KG1 (cell line): ENCODE measurements at places on chromosomes 3 and 15.

DNA sequence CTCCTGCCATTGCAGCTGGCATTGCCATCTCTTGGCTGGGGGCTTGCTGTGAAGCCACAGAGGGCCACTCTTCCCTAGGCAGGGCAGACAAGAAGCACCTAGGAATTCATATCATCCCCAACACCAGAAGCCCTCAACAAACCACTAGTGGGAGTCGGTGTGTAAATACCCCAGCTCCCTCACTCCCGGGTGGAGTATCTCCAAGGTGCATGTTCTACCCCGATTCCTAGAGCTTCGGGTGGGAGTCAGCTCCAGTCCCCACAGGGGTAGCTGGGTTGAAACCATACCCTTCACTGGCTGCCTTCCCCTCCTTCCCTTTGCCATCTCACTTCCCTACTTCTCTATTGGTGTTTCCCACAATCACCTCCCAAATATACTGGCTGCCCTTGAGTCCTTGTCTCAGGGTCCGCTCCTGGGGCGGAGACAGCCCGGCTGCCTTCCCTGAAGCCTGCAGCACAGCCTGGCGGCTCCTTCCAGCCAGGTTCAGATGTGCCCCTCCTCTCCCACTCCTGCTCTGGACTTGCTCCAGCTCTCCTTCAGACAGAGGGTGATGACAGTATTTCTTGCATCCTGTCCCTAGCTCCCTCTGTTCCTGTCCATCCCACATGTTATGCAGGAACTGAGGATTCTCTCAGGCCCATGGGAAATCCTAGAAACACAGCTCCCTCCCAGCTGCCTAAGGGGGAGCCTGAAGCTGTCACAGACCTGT is 33.3 kb downstream of the FAM3D start:
- DNase-seq, result no peak

- no peak for DNase-seq
Measured at GRCh38 chr3:52055537-52056351, 627 bp downstream of the DUSP7 start.

DNA sequence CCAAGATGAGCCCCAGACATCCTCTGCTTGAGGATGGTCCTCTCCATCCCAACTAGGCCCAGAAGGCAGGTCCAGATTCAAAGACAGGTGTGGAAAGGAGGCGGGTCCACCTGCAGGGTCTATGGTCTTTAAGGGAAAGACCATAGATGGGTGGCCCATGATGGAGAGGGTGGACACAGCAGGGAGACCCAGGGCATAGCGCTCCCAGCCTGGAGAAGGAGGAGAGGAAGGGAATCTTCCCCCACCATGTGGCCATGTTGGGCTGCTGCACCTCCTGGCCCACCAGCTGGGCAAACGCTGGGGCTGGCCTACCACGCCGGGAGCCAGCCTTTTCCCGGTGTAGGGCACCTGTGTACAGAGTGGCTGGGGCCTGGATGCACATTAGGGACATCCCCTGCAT is 265.2 kb upstream of the TLE3 start:
- DNase-seq, result no peak

- no peak for DNase-seq
Measured at GRCh38 chr3:29534006-29534405, 253.1 kb downstream of the RBMS3 start.

- no peak for DNase-seq
Measured at GRCh38 chr3:120855665-120856437, 52.2 kb upstream of the STXBP5L start.

GRCh38 chr3:182364723-182365650 is 428.3 kb upstream of the ATP11B start:
- no peak for DNase-seq

DNA sequence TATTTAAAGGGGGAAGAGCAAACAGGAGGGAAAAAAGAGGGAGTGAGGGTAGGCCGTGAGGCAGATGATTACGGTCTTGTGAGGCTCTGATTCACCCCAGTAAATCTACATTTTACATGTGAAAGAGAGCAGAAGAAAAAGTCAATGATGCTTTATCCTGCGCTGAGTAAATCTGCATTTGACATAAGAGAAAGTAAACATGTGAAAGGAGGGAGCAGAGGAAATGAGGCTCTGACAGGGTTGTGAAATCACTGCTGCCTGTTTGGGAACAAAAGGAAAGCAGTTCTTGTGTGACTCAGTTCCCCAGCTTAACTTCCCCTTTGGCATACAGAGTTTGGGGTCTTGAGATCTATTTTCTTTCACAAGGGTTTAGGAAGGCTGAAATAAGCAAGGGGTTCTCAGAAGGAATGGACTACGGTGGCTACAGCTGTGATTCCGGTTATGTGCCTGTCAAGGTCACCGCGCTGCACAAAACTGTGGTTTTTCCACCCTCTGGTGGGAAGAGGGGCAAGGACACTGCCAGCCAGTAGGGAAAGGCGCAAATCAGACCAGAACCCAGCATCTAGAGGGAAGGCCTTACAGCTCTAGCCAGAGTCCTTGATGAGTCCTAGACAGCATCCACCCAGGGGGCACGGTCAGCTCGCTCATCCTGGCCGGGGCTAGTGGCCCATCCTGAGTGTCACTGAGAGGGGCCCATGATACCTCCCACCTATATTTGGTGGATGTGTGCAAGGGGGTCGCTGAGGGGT is 18.9 kb upstream of the HCN4 start:
- no peak for DNase-seq

DNA sequence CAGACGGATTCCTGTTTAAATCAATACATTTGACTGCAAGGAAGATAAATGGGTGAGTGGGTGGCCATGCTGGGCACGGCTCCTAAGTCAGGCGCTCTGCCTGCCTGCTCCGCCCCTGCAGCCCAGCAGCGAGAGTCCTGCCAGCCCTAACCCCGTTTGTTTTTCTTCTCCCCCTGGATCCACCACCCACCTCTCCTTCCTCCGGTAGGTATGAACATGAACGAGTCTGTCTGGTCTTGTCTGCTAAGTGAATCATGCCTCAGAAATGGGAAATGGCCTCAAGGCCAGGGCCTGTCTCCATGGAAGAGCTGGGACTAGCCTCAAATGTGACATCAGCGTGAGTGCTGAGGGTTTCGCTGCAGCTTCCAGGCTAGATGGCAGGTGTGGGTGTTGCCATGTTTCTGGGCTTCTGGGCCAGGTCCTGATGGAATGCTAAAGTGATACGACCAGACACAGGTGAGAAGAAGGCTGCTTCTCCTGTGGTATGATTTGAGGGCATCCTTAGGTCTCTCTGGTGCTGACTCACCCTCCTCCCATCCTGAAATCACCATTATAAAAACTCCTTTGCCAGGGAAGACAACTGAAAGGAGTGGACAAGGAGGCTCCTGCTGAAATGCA is 5.6 kb upstream of the FEM1B start:
- no peak for DNase-seq

DNA sequence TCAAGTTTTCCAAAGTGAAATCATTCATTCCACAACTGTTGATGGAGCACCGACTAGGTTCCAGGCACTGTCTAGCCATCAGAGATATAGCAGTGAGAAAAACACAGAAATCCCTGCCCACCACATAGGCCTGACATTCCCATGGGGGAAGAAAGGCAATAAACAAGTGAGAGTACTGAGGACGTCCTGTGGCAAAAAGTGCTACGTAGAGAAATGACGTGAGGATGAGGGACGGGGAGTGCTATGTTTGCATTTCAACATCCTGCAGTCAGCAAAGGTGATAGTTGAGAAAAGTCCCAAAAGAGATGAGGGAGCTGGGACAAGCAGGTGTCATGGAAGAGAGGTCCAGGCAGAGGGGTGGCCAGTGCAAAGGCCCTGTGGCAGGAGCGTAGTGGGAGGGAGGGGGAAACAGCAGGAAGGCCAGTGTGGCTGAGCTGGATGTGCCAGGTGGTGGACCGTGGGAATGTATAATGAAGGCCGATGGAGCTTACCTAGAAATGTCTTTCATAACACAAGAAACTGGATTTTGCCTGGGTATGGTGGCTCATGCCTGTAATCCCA is 10.4 kb upstream of the FURIN start:
- no peak for DNase-seq

DNA sequence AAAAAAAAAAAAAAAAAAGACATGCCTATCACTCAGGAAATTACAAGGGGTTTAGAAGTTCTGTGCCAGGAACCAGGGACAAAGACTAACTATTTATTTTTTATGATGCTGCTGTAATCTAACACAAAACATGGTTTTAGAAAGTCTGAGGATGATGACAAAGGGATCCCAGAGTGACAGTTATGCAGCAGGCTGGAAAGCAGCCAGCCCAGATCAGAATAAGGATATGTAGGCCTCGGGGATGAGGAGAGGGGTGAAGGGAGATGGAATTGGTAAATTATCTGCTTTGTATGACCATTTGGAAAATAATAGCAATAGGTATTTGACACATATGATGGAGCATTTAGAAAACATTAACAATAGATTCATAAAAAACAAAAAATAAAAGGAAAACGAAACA is 34.1 kb upstream of the NMD3 start:
- DNase-seq, result no peak

GRCh38 chr3:184672977-184673870 is 38.6 kb downstream of the MAGEF1 start:
- no peak for DNase-seq

GRCh38 chr3:127700406-127700805 is 27.7 kb downstream of the ABTB1 start:
- DNase-seq, result no peak
